NCI-H524 treated with DMSO at 0.1 percent for 48 hours (cell line): ENCODE measurements at places on chromosomes 7 and 10.

- DNase-seq, result no peak
These were observed 124.1 kb upstream of the AGK start for GRCh38 chr7:141427134-141427533.

GRCh38 chr7:76011442-76011861, 17.1 kb upstream of the TMEM120A start:
- DNase-seq, result no peak

DNA sequence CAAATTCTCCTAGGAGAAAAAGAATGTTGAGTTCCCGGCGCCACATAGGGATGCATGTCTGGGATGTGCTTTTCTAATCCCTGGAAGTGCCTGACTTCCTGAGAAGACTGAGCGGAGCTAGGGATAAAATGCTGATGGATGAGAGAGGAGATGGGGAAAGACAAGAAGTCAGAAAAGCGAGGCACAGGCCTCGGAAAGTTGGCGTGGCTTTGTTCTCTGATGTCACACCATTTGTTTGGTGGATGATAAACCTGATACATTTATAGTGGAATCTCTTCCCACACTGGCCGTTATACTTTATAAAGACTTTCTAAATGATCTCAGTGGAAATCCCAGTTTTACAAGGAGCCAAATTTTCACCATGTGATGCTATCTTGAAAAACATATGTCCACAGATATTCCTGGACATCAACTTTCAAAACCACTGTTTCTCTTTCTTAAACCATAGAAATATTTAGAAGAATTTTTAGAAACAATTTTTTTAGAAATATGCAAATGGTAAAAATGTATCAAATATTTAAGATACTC, 188.8 kb upstream of the SVIL start:
- no peak for DNase-seq

- DNase-seq, result no peak
These were observed 4.6 kb downstream of the TRPV6 start for GRCh38 chr7:142880876-142881505.

DNA sequence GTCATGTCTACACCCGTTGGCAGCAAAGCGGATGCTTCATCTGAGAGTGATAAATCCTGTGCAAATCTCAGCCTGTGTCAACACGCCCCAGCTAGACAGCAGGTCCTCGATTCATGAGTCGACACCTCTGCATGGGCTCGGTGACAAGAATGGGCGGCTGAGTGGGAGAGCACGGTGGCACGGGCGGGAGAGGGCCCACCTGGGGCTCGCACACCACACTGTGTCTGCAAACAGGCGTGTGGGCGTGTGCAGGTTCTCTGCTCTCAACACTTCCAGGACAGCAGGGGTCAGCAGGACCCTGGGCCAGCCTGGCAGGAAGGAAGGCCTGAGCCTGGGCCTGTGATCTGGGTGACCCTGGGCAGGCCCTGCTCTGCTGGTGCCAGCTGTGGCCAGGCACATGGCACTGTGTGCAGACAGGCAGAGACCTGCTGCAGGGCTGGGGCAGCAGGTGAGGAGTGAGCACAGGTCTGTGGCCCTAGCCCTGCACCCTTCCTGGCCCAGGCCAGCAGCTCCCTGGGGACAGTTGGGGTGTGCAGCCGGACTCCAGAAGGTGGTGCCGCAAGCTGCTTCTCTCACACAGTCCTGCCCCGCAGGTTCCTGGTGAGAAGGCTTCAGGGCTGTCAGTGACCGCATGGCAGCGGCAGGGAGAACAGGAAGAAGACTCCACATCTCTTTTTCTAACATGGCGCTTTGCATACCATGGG, 216.4 kb downstream of the ELFN1 start:
- no peak for DNase-seq

GRCh38 chr10:11414314-11415038, 197.0 kb downstream of the USP6NL start:
- DNase-seq, result no peak

GRCh38 chr7:139094030-139094429, 15.5 kb downstream of the ZC3HAV1 start:
- no peak for DNase-seq

DNA sequence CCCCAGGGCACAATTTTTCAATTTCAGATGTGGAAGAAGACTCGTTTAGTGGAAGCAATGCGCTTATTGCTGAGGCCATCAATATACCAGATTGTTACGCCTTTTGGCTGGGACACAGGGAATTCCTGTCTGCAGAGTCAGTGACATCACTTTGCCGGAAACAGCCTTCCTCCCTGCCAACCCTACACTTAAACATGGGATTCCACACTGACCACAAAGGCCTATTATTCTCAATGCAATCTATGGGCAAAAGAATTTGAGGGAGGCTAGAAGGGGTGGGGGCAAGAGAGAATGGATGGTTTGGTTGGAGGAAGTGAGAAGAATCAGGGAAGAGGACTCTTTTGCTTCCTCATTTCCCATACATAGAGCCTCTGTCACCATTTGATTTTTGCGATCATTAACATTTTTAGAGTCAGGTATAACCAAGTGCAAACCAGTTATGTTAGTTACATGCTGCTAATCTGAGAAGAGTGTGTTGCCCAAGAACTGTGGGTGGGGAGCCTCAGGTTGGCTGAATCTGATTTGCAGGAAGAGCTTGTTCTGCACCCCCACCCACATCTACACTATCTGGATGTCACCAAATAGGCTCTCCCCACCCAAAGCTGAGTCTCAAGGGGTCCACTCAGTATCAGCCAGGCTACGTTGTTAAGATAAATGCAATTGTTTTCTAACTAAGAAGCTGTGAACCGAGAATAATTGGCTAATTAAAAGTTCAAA, 58.2 kb downstream of the ENTPD1 start:
- DNase-seq, result no peak

DNA sequence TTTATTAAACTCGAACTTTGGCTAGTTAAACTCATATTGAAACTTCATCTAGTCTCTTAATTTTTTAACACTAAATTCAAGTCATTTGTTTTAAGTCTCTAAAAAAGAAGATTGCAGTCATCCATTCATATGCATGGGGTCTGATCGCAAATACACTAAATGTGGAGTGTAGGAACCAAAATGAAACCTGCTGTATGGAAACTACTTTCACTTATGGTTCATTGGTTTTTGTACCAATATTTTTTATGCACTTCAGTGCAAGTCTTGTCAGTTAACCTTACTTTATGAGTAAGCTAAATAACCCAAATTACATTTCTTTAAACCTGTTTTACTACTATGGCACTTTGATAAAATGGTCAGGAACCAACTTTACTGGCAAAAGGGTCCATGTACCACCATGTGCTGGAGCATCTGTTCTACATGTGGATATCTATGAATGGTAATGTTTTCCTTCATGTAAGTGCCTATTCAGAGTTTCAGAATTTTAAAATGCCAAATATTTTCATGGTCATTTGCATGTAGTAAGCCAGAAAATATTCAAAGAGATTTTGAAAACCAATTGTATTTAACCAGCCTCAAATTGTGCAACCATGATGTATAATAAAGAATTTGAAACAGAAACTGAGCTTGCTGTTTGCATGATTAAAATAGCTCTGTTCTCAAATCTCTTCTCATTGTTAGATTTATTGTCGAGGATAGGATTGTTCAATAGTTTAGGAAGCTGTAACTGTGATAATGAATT, 7.6 kb upstream of the SUPV3L1 start:
- no peak for DNase-seq

GRCh38 chr7:64651632-64652165, 14.2 kb upstream of the ZNF107 start:
- DNase-seq, result no peak

GRCh38 chr7:45136106-45137060, 21.2 kb upstream of the RAMP3 start:
- peak; percentile 16 for DNase-seq
